Activated naive CD8-positive, alpha-beta T cell treated with anti-CD3 and anti-CD28 coated beads, Interleukin-2, amount 50 U/mL, for 24 hours (primary cell): ENCODE measurements at places on chromosomes 12 and 14.

DNA sequence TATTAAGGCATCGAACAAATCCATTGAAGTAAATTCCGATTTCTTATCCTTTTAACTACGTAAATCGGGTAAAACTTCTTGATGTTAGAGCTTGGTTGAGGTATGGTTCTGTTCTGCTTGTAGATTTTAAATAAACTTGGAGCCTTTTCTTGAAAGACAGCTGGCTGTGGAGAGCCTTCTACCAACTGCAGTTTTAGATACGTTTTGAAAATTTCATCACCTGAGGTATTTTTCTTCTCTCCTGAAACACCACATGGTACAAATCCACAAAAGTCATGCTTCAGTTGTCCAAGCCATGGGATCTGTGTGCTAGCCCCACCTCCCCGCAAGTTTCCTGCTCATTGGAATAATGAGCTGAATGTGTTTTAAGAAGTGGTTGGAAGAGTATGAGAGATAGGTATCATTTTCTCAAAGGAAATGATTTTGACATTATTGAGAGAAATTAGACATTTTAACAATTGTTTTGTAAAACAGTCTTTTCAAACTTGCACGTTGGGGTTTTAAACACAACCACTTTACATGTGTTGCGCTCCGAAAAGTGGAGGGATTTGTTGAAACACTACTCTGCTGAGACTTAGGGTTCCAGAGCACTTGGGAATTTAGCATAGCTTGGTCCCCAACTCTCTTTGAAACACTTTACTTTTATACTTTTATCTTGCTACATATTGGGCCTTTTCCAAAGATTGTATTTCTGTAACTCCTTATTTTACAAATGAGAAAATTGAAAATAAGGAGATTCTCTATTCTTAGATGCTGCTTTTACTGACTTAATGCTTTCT, 1.4 kb downstream of the PPM1A start:
- DNase-seq = no peak

DNA sequence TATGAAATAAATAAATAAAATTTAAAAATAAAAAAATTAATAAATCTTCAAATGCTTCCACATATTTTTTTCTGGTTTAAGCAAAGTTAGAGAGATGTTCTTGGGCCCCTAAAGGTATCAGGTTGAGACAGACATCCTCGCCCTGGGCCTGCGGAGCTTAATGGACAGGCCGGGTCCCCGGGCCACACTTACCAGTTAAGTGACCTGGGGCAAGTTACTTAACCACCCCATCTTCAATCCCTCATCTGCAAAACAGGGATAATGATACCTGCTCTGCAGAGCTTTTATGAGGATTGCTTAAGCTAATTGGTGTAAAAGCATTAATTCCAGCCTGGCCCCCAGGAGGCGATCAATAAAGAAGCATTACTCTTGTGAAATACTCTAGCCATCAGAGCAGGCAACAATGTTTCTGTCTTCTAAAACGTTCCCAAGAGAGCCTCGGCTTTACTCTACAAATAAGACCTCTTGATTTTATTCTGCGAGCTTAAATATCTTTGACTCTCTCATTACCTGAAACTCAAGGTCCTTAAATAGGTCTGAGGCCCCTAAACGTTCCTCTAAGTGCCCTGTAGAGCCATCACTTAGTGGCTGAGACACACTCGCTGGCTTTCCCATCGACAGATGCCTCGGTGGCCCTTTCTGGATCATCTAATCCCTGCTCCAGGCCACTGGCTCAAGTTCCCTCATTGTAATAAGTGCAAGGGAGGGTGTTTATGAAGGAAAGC, 81.1 kb upstream of the DIO3 start:
- no peak for DNase-seq

DNA sequence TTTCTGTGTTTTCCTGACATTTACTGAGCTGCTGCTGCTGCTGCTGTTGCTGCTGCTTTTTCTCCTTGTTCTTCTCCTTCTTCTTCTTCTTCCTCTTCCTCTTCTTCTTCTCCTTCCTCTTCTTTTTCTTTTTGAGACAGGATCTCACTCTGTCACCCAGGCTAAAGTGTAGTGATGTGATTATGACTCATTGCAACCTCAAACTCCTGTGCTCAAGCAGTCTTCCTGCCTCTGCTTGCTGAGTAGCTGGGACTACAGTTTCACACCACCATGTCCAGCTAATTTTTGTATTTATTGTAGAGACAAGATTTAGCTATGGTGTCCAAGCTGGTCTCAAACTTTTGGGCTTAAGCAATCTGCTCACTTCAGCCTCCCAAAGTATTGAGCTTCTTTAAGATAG, 95.8 kb downstream of the TMTC3 start:
- DNase-seq = no peak

DNA sequence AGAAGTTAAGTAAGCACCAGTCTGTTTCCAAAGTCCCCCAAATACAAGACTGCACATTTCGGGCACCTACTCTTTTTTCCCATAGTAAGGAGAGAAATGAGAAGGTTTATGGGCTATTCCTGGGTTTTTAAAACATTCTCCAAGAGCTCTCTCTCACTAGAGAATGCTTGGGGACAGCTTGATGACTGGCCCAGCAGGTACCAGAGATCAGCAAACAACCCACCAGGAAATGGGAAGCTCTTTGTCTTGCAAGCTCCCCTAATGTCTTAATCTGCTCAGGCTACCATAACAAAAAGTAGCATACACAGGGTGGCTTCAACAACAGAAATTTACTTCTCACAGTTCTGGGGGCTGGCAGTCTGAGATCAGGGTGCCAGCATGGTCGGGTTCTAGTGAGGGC, 41.8 kb upstream of the CRY1 start:
- DNase-seq = no peak

DNA sequence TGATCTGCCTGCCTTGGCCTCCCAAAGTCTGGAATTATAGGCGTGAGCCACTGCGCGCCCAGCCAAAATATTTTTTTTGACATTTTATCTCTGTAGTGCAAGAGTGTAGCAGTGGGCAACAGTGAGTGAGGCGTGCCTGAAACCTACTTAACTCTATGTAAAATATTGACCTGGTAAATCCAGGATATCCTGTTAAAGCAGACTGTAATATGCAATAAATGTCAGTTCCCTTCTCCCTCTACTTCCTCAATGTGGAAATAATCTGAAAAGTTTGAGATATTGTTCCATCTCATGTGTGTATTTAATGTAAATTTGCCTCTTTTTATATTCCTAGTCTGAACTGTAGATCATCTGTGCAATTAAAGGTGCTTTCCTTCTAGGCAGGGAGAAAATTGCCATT, 9.5 kb upstream of the CDK17 start:
- no peak for DNase-seq

DNA sequence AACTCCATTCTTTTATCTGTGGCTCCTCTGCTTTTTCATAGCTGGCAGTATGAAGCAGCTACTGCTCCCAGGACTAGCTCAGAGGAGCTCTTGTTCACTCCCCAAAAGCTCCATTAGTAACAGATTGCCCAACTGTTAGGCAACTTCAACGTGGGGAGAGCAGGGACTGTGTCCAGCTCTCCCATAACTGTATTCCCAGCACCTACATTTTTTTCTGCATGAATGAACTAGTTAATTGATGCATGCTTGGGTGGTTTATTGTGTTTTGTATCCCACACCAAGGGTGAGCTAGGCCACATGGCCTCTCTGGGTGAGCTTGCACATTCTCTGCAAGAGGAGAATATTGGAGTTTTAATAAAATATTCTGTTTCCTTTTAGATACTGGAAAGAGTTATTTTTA, 15.2 kb downstream of the STON2 start:
- DNase-seq = no peak

- no peak for DNase-seq
Observed at GRCh38 chr12:82414044-82414443, 55.7 kb downstream of the METTL25 start.

- no peak for DNase-seq
Observed at GRCh38 chr12:126519833-126520232, 1454.6 kb downstream of the AACS start.

DNA sequence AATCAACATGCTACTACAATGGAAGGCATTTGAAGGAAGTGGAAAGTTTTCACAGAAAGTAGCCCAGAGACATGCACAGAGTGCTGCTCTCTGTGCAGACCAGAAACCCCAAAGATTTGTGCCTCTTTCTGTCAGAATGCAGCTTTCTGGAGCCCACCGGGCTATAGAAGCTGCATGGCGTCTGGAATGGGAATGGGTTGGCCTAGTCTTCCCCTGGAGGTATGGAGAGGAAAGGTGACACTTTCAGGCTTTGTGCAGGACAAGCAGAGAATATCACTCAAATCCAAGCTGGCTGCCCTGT, 21.3 kb upstream of the ZFP36L1 start:
- no peak for DNase-seq

DNA sequence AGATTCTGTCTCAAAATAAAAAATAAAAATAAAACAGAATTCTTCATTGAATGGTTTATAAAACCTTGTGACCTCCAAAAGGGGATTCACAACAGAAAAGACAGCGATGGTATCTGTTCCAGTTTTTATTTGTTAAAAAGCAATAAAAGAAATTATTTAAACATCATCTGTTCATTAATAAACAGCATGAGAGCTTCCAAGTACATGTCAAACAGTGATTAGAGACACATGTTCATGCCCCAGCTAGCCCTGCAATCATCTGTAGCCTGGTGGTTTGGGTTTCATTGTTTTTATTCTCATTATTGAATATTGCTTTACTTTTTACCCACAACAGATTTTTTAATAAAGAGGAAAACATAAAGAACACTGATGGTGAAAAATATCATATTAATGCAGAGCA, 173.3 kb downstream of the ANO2 start:
- DNase-seq = no peak
